ENCODE measurements at places on chromosomes 5 and 9.

DNA sequence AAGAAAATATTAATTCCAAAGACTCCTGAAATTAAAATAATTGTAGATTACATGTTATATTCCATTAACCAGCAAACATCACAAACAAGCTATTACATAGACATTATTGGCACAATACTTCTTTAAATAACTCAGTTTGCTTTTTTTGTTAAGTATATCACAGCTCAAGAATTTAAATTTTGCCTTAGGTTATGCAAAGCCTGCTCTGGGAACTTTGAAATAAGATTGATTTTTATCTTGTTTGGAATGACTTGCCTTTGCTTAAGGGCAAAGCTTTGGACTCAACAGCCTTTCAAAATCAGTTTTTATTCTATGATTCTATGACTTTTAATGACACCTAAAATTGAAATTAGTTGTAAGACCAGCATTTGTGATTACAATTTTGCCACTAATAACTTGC is 78.2 kb downstream of the ALDH7A1 start:
- no peak for DNase-seq

DNA sequence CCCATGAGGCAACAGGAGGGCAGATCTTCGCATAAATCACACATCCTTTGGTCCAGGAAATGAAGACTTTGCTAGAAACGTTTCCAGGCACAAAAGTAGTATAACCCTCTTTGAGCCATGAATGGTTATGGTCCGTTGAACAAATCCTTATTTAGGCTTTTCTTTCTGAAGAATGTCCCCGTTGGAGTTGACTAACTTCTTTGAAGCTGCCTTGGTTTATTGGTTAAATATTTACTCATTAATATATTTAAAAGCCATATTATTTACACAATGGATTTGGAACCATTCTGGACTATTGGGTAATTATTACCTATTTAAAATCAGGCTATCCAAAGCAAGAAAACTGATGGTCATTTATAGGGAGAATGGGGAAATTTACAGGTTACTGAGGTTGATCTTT is 347.6 kb upstream of the SLC30A5 start:
- DNase-seq: no peak

GRCh38 chr5:32018476-32019436 is 155.4 kb downstream of the GOLPH3 start:
- DNase-seq: no peak

DNA sequence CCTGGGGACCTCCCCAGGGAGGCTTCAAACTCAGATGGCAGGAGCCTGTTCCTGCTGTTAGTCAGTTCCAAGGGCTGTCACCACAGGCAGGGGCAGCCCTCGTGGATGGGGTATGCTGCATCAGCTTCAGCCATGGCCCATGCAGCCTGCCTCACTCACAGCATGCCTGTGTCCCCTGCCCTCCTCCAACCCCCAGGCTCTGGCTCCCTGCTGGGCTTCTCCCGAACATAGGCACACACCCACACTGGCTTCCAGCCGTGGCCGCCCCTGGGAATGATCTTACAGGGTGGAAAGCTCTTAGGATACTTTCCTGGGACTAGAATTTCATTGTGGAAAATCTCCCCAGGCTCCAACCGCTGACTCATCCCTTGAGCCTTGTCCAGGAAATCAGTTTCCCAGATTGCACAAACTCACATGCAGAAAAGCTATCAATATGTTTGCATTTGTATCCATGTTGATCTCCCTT is 163.8 kb downstream of the SEC61B start:
- no peak for DNase-seq

DNA sequence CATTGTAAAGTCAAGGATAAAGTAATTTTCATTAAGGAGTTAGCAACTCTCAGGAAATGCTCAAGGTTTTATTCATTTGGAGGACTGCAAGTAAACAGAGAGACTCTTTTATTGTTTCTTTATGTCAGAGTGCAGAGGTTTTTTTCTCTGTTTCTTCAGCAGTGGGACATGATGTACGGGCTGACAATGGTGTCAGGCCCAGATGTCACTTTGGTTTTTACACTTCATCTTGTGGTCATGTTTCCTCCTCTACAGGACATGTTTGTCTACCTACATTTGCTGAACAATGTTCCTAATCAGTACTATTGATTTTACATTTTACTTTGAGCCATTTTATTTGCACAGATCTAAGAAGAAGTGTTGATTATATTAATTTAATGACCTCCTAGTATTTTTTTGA is 72.8 kb upstream of the PARP8 start:
- DNase-seq: no peak

DNA sequence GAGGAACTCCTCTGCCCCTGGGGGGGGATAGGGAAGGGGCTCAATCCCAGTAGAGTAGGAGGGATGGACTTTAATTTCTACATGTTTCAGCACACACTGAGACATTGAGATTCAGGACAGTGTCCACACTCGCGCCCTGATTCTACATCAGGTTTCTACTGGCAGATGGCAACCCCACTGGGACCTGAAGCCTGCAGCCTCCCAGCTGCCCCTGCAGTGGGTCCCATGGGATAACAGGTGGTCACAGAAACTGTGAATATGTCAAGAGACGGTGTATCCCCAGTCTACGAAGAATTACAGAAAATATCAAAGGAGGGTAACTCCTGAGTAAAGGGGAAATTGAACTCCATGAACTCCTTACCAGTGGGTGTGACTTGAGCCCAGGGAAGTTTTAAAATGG is 2.4 kb upstream of the TERT start:
- DNase-seq: peak; percentile 61

DNA sequence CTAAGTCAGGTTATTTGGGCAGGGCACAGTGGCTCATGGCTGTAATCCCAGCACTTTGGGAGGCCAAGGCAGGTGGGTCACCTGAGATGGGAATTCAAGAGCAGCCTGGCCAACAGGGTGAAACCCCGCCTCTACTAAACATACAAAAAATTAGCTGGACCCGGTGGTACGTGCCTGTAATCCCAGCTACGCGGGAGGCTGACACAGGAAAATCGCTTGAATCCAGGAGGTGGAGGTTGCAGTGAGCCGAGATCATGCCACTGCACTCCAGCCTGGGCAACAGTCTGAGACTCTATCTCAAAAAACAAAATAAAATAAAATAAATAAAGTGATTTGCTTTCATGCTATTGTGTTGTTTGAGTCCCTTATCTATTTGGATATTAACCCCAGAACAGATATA is 8.2 kb upstream of the FBXW2 start:
- DNase-seq: no peak

GRCh38 chr9:97046228-97046627 is 7.3 kb upstream of the CTSV start:
- no peak for DNase-seq

DNA sequence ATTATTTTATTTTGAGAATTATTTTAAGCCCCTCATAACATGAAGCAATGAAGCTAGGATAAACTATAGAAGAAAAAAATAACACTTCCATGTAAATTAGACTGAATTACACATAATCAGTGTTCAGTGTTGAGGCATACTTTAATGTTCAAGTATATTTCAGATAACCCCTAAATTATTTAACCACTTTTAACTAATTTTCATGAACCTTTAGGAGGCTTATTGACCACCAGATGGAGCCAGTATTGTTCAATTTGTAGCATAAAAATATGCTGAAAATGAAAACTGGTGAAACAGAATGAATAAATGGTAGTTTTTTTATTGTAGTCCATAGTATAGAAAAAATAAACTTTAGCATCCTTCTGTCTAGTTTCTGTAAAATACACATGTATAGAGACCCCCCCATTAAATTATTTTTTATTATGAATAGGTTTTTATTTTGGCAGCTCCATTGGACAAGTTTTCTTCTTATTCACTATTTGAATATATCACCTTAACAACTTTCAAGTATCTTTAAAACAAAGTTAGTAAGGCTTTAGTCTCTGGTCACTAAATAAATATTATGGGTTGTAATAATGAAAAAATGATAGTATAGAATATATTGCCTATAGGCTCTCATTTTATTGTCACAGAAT is 190.1 kb downstream of the CWC27 start:
- DNase-seq: peak; percentile 2

Data from germinal center (tissue), 1 donor.